ENCODE measurements at places on chromosomes 2 and 18.
A peak's percentile ranks its signal among the peaks of the same experiment; 100 is the strongest.

DNA sequence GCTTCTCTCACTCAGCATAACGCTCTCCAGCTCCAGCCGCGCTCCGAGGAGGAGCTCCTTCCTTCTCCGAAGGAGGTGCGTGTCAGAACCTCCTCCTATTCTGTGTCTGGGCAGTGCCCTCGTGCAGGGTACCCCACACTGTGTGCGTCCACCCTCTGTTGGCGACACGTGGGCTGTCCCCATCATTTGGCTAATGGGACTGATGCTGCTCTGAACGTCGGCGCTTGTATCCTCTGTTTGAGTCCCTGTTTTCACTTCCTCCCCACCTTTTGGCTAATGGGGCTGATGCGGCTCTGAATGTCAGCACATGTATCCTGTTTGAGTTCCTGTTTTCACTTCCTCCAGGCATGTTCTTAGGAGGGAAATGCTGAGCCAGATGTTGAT lies 22.2 kb downstream of the KCNG2 start:
- DNase-seq, result no peak

DNA sequence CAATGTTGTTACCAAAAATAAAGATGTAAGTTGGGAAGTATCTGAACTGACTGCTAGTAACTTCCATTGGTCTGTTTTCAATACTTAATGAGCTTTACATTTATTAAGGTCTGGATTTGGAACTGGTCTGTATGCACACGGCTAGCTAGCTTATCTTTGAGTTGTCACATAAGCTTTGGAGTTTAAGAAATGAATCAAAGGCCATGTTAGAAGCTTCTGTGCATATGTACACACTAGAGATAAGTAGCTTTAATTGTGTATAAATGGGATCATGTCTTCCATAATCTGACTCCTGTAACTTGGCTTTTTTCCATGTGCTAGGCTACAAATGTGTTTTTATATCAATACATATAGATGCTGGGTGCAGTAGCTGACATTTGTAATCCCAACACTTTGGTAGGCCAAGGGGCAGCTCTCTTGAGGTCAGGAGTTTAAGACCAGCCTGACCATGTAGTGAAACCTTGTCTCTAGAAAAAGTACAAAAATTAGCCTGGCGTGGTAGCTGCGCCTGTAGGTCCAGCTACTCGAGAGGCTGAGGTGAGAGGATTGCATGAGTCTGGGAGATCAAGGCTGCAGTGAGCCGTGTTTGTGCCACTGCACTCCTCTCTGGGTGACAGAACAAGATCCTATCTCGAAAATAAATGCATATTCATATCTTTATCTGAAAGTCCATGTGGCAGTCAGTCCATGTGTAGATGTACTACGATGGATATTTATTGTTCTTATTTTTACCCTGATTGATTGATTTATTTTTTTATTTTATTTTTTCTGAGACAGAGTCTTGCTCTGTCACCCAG lies 27.2 kb downstream of the ATIC start:
- peak; percentile 45 for DNase-seq

GRCh38 chr2:191636586-191636985 lies 41.4 kb upstream of the NABP1 start:
- no peak for DNase-seq

- no peak for DNase-seq
These were observed 44.8 kb upstream of the CTDP1 start for GRCh38 chr18:79634593-79635426.

GRCh38 chr2:154974041-154974440 lies 275.5 kb downstream of the KCNJ3 start:
- DNase-seq, result no peak

DNA sequence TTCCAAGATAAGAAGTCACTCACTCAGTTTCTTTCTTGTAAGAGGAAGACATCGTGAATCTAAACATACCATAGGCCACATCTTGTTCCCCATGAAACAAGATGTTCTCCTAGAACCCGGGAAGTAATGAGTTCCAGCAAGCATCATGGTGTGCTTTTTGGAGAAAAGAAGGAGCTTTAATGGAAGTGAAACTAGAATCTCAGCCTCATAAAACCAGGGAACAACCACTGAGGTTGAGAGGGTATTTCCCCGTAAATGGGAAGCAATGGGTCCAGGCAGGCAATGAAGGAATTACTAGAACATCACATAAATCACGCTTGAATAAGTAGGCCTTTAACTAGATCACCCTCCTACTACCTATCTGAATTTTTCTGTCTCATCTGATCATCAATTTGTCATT lies 40.3 kb downstream of the PSTPIP2 start:
- no peak for DNase-seq

DNA sequence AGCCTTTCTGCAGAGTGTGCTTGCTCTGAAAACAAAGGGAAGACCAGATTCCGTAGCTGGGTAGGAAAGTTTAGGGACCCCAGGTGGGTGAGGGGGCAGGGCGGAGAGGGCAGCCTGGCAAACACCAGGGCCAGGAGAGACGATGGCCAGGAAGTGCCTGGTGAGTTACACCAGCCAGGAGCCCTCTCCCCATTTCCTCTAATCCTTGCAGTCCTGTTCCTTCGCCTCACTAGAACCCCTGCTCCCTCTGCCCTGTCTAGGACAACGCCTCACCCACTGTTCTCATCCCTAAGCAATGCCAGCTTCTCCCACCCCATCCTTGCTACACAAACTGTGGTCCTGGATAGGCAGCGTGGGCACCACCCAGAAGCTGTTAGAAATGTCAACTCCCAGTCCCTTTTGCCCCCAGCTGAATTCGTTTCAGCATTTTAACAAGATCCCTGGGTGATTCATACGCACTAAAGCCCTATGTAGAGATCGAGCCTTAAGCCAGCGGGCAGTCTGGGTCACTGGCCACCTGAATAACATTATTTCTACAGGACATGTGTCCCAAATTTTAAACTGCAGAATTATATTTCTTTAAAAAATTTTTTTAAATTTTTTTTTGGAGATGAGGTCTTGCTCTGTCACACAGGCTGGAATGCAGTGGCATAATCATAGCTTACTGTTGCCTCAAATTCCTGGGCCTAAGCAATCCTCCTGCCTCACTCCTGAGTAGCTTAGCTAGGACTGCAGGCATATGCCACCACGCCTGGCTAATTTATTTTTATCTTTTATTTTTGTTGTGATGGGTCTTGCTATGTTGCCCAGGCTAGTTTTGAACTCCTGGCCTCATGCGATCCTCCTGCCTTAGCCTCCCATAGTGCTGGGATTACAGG lies 10.9 kb downstream of the WIPF1 start:
- no peak for DNase-seq

GRCh38 chr2:42073739-42074503 lies 26.1 kb downstream of the PKDCC start:
- no peak for DNase-seq

DNA sequence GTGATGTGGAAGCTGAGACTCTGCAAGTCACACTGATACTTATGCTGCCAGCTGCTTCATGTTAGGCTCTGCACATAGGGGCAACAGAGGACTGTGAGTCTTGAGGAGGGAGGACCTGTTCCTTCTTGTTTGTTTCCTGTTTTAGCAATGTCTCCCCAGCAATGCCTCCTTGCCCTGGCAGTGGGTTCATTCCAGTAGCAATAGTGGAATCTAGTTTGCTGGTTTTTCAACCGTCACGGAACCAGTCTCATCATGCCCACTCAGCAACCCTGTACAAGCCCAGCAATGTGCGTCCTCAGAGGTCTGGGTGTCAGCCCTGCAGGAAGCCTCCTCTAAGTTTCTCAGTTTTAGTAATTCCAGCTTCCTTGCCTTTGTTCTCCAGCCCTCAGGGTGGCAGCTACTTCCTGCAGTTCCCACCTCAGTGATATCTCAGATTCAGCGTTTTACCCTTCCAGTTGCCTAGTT lies 20.5 kb upstream of the ITGB6 start:
- DNase-seq, result no peak

DNA sequence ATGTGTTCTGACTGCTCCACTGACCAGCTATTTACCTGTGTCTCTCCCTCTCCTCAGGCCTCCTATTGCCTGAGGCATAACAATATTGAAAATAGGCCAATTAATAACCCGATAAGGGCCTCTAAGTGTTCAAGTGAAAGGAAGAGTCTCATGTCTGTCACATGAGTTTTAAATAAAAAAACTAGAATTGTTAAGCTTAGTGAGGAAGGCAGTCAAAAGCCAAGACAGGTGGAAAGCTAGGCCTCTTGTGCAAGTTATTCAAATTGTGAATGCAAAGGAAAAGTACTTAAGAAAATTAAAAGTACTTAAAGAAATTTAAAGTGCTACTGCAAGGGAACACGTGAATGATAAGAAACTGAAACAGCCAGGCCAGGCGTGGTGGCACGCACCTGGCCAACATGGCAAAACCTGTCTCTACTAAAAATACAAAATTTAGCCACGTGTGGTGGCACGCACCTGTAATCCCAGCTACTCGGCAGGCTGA lies 44.9 kb upstream of the TAF4B start:
- no peak for DNase-seq

- DNase-seq, result no peak
These were observed 115.6 kb downstream of the AP1S3 start for GRCh38 chr2:223721746-223722145.

DNA sequence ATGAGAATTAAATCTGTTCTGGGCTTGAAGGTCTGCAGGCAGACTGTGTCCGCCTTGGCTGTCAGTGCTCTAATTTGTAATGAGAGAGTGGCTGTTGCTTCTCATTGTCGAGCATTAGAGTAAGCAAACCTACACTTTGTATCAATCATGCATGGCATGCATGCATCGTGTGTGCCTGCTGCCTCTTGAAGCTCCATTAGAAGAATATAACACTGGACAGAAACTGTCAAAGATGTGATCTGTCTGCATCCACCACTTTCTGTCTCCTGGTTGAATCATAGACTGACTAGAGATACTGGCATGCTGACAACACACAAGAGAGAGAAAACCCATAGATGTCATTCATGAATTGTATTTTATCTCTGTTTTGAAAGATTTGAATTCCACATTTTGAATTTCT lies 275.0 kb upstream of the NXPH2 start:
- DNase-seq, result no peak

DNA sequence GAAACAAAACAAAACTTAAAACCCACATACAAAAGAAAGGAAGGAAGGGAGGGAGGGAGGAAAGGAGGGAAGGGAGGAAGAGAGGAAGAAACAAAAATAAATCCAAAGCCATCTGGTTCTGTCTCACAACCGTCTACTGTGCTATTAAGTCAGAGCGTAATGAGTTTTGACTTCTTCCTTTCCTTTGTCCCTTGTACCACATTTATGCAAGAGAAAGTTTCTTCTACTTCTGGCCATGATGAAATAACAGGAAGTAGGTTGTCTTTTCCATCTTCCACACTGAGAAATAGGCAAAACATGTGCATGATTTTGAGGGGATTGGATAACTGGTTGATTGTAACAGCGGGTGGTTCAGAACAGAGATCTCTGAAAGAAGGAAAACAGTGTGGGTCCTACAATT lies 121.4 kb downstream of the CTAGE1 start:
- no peak for DNase-seq

GRCh38 chr2:227082286-227082685 lies 81.7 kb downstream of the COL4A4 start:
- DNase-seq, result no peak

- no peak for DNase-seq
These were observed 37.6 kb upstream of the ITGA6 start for GRCh38 chr2:172389685-172390339.

- peak; percentile 26 for DNase-seq
These were observed 517.9 kb upstream of the SPHKAP start for GRCh38 chr2:228699400-228699799.

DNA sequence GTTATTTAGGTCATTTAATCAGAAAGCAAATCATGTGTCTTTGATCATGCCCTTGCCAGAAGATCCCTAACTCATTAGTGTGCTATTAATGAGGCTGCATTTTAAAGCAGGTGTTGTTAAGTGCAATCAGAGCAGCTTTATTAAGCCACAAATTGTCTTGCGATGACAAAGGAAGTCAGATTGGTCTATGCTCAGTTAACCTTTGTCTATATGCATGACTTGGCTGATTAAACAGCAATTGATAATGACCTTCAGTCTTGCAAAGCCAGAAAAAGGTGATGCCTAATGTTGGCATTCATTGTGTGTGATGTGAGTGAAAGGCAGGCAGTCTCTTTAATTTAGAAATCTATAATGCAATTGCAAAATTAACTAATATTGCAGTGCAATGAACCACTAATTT lies 166.9 kb downstream of the RND3 start:
- no peak for DNase-seq

GRCh38 chr2:75100011-75100800 lies 99.1 kb downstream of the TACR1 start:
- DNase-seq, result no peak

DNA sequence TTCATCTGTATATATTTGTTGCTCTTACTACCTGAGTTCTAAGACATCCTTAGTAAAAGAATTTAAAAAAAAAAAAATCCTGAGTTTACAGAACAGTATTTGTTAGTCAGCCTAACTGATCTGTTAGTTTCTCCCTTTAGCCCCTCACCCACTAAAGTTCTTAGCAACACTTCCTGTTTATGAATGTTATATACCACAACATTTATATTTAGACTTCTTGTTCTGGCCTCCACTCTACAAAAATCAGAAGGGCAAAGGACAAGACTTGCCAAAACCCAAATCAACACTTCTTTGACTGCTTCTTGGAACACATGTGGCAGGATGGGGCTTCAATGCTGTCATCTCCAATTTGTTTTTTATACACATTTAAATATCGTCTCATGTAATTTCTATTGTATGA lies 71.1 kb downstream of the MGAT5 start:
- no peak for DNase-seq

DNA sequence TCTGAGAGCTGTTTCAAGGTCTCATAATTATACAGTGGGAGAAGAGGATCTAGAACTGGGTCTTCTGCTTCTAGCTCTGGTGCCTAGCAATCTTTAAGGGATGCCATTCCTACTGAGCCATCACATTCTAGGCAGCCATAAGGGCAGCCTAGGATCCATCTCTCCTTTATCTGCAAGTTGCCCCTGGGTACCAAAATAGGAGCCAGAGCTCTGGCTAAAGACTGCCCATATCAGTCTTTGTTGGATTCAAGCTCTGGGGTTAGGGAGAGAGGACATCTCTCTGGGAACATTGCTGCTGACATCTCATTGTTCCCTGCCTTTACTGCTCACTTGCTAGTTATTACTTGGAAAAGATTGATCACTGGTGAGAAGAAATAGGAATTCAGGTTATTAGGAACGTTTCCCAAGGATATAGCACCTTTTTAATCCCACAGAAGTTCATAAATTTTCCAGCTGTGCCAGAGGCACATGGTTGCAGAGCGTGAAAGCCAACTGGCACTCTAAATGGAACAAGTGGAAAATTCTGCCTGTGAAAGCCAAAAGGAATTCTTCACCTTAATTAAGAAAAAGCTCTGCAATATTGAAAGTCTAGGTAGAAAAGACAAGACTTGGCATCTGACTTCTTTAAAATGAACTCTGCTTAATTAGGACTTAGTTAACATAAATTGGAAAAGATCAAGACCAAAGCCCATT lies 102.2 kb downstream of the CDC42EP3 start:
- DNase-seq, result no peak

- DNase-seq, result peak; percentile 48
These were observed 1322.0 kb downstream of the LRP1B start for GRCh38 chr2:140808820-140809219.

GRCh38 chr18:58417752-58418151 lies 211.1 kb downstream of the ALPK2 start:
- DNase-seq, result no peak

GRCh38 chr2:120219766-120220165 lies 3.4 kb downstream of the TMEM185B start:
- DNase-seq, result no peak

- DNase-seq, result no peak
These were observed 116.8 kb downstream of the CDC42EP3 start for GRCh38 chr2:37554687-37555086.

GRCh38 chr2:240338274-240338673 lies 97.2 kb upstream of the GPC1 start:
- no peak for DNase-seq

- no peak for DNase-seq
These were observed 246.9 kb upstream of the SLC39A10 start for GRCh38 chr2:195410074-195410671.
